Posterior vena cava (tissue), 2 donors: ENCODE measurements at places on chromosomes 5 and 9. TPM values are rescaled to one million over a fixed set of nuclear protein-coding genes. Genes with fewer than 3 reads are reported as not detected.
A peak's percentile ranks its signal among the peaks of the same experiment; 100 is the strongest.

- no peak for DNase-seq
Measured at GRCh38 chr5:39452846-39453245, 28.1 kb upstream of the DAB2 start.

DNA sequence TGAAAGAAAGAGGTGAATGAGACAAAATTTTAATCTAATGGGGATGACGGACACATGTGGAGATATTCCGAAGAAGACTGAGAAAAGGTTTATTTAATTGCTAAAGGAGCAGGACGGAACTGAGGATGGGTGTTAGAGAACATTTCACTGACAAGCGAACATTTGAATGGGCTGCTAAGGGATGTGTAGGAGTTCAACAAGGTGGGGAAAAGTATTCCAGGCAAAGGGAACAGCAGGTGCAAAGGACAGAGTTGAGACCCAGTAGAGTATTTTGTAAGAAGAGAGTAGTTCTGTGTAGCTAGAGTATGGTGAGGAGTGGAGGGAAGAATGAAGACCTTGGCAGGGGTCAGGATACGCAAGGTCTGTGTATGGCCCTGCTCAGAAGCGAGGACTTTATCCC is 47.4 kb upstream of the FRRS1L start:
- no peak for DNase-seq

- no peak for DNase-seq
Measured at GRCh38 chr9:89657765-89658164, 53.0 kb downstream of the GADD45G start.

GRCh38 chr5:126937771-126938170 is 92.6 kb downstream of the MARCHF3 start:
- no peak for DNase-seq

The CATSPER3 gene
- 0.43 TPM for total RNA-seq

DNA sequence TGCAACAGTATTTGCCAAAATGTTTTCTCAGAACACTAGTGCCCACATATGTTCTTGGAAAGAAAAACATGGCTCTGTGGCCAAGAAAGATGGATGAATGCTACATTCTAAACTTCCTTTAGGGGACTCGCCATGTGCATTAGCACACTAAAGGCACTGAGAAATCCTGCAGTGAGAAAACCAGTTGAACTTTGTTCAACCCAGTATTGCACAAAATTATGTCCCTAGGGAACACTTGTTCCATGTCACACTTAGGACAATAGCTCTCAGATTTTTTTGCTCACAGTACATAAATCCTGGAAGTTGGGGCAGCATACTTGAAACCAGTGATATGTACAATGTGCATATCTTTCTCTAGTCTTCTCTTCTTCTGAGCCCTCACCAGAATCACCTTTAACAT is 96.6 kb downstream of the ADRB2 start:
- DNase-seq, result no peak

- no peak for DNase-seq
Measured at GRCh38 chr5:33322632-33323031, 118.1 kb upstream of the TARS1 start.

DNA sequence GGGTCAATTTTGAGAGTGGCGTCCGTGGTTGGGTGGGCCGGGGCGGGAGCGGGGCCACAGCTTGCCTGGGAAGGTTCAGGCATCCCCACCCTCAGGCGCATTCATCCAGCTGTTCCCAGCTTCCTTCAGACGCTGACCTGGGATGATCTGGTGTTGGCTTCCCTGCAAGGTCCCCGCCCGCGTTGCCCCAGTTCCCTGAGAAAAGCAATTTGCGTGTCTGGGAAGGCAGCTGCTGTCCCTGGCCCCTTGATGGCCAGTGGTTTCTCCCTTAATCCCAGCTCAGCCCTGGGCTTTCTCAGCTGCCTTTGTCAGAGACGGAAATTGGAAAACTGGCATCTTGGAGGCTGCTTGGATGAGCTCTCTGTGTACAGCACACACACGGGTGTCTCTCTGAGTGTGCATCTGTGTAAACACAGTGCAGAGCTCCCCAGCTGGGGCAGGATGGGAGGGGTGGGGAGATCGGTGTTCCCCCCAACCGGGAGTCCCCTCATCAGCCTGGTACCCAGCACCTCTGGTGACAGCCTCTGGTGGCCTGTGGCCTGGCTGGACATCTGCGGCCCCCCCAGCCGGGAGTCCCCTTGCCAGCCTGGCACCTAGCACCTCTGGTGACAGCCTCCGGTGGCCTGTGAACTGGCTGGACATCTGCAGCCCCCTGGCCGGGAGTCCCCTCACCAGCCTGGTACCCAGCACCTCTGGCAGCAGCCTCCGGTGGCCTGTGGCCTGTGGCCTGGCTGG is 94.0 kb downstream of the COL5A1 start:
- DNase-seq, result peak; percentile 90

The LOX gene
- 58.6 TPM for total RNA-seq

GRCh38 chr5:76166886-76167576 is 83.8 kb downstream of the SV2C start:
- DNase-seq, result no peak

- no peak for DNase-seq
Measured at GRCh38 chr9:135968083-135968476, 6.9 kb upstream of the UBAC1 start.

The DMRTA1 gene
- 0.24 TPM for total RNA-seq

- no peak for DNase-seq
Measured at GRCh38 chr9:15416880-15417279, 5.8 kb upstream of the SNAPC3 start.

- no peak for DNase-seq
Measured at GRCh38 chr5:95725071-95725820, 5.9 kb upstream of the RHOBTB3 start.

- no peak for DNase-seq
Measured at GRCh38 chr5:150066901-150067396, 19.4 kb downstream of the CSF1R start.

The PCDHB16 gene
- 3.0 TPM for total RNA-seq

DNA sequence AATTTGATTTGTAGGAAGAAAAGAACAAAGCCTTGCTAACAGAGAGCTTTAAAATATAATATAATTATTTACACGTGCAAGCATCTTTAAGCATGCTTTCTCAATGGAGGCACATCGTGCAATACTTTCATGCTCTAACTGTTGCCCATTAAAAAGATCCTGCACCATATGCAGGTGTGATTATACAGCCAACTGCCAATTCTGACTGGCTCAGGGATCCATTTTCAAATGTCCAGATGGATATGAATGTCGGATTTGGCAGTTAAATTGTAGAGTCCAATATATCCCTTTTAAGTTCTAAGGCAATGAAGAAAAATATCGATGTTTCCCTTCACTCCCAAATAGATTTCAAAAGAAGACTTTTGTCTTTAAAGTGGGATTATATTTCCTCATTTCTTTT is 416.4 kb upstream of the CD180 start:
- DNase-seq, result no peak

The LCN9 gene
- not detected for total RNA-seq

DNA sequence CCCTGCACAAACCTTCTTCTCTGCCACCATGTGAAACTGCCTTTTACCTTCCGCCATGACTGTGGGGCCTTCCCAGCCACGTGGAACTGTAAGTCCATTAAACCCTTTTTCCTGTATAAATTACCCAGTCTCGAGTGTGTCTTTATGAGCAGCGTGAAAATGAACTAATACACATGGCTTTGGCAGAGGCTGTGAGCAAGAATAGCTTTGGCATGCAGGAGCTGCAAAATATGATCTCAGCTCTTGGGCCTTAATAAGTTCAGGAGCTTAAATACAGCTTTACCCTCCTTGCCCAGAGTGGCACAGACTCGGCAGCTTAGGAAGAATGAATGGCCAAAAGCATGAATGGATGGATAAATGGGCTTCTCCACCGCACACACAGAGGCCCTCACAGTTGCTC is 15.7 kb upstream of the SLC36A1 start:
- no peak for DNase-seq

- DNase-seq, result no peak
Measured at GRCh38 chr5:15203376-15203775, 296.6 kb upstream of the FBXL7 start.

The MATR3 gene
- 139 TPM for total RNA-seq

- DNase-seq, result no peak
Measured at GRCh38 chr9:107674721-107675277, 185.2 kb upstream of the KLF4 start.

The KCNV2 gene
- total RNA-seq, result not detected

GRCh38 chr5:125225424-125225823 is 479.0 kb upstream of the ZNF608 start:
- DNase-seq, result peak; percentile 62

- DNase-seq, result no peak
Measured at GRCh38 chr9:16303506-16303905, 567.0 kb downstream of the BNC2 start.

The CDC25C gene
- not detected for total RNA-seq

The KIF4B gene
- total RNA-seq, result 0.14 TPM

DNA sequence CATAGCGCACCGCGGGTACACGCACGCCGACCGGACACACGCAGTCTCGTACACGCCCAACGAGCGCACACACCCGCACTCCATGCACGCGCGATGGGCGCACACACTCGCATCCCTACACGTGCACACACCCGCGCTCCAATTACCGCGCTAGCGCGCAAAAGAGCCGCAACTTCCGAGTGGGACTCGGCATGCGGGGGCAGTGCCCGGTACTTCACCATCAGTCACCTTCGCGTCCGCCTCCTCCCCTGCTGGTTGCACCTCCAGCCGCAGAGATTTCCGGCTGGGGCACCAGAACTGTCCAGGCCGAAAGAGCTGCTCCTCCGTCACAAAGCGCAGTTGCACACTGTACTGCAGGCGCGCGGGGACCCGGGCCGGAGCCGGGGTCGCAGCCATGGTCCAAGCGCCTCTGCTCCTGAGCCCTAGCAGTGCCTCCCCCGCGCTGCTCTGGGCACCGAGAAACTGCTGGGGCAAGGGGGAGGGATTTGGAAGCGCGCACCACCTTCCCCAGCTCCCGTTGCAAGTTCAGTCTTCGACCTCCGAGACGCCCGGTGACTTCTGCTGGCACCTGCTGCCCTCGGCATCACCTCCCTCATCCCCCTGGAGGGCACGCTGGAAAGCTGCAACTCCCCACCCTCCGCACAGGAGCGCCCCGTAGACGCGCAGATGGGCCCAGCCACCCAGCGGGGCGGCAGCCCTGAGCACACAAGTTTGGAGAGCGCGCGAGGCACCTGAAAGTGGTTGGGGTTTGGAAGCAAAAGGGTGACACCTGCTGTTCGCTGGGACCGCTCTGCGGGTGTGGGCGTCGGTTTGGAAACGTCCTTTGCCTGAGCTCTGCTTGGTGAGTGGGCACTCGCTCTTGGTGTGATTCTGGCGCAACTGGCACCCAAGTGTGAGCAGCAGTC is 337.4 kb upstream of the PUM3 start:
- DNase-seq, result no peak

The BAAT gene
- total RNA-seq, result not detected

DNA sequence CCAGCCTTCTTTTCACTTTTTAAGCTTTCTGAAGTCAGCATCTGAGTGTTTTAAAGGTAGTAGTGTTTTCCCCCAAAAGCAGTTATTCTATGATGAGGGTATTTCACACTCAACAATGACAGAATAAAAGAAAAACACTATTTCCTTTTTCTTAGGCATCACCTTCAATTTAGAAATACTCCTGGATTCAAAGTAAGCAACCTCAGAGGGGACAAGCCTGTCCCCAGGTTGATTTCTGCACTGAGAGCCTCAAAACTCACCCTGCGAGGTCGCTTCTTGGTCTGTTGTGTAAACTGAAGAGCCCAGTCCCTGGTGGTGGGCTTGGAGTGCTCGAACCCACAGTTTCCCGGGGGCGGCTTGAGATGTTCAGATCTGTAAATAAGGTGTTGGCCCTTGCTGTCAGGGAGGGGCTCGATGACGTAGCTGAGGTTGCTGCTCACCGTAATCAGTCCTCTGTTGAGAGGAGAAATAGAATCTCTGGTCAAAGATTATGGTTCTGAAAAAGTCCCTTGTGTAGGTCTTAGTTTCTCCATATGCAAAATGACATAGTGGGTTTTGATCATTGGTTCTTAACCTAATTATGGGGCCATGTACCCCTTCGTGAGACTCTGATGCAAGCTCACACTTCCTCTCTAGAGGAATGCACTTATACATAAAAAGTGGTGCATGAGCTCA is 55.9 kb downstream of the ADAM19 start:
- no peak for DNase-seq

The BTNL9 gene
- 13.4 TPM for total RNA-seq

DNA sequence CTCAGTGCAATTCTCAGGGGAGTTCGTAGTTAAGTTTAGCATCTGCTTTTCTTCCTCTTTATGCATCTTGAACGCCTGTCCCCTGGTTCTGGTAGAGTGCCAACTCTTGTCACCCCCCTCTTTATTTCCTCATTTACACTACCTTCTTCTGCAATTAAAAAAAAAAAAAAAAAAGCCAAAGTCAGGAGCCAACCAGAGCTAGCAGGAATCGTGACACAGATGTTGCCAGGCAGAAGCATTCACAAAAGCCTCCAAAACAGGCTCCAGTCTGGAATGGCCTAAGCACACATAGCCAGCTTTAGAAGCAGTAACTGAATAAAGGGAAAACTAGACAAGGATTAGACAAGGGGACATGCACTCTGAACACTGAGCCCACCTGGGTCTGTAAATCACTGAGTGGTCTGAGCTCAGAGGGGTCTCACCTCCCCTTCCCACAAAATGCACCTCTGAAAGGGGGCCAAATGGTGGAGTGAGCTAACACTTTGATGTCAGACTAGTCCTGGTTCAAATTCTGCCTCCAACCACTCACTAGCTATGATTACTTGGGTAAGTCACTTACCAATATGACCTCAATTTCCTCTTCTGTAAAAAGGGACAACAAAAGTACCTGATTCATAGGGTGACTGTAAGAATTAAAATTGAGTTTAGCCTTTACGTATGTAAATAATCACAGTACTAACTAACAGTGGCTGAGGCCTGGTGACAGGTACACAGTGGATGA is 2.0 kb downstream of the CD74 start:
- no peak for DNase-seq

GRCh38 chr5:109496112-109496511 is 86.3 kb upstream of the PJA2 start:
- no peak for DNase-seq

GRCh38 chr9:135050072-135050990 is 37.1 kb upstream of the OLFM1 start:
- DNase-seq, result peak; percentile 68

- no peak for DNase-seq
Measured at GRCh38 chr5:110401881-110402280, 324.6 kb downstream of the TMEM232 start.

- DNase-seq, result no peak
Measured at GRCh38 chr5:166340039-166340438, 1951.4 kb upstream of the WWC1 start.

- DNase-seq, result no peak
Measured at GRCh38 chr5:120083851-120084542, 380.1 kb upstream of the PRR16 start.

DNA sequence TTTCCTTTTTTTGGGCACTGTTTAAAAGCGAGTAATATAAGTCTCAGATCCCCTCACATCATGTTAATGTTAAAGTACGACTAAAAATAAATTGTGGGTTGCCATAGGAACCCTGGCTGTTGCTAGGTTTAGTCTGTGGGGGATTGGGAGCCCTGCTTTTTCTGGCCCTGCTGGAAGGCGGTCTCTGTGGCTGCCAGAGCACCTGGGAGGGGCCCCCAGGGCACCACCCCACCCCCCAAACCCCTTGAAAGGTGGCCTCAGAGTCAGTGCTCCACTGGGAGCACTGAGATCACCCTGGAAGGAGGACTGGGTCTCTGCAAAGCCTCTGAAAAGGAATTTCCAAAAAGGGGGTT is 66.2 kb upstream of the NEURL1B start:
- no peak for DNase-seq

- no peak for DNase-seq
Measured at GRCh38 chr5:173324115-173325001, 3.9 kb downstream of the STC2 start.
